A549 treated with Mapracorat at 1 μM for 4 hours (cell line): ENCODE measurements at places on chromosomes 12 and 14. TPM values are rescaled to one million over a fixed set of nuclear protein-coding genes. Genes with fewer than 3 reads are reported as not detected.

The OTX2 gene
- total RNA-seq, result not detected in 5 replicates

The NTS gene
- total RNA-seq, result 56.7 to 95.4 TPM (median 84.3 TPM) in 5 replicates

The GPRC5D gene
- total RNA-seq, result not detected in 5 replicates

The AMDHD1 gene
- 2.1 to 3.0 TPM (median 2.3 TPM) in 5 replicates for total RNA-seq

The PPP1R13B gene
- total RNA-seq, result 4.0 to 5.6 TPM (median 4.6 TPM) in 5 replicates

The AKAP6 gene
- total RNA-seq, result 0.30 to 0.55 TPM (median 0.47 TPM) in 5 replicates

The CSRP2 gene
- total RNA-seq, result 18.7 to 21.7 TPM (median 20.1 TPM) in 5 replicates

The OR6C2 gene
- total RNA-seq, result not detected in 5 replicates

The OTOGL gene
- not detected in 5 replicates for total RNA-seq

The EXOC3L4 gene
- 1.3 to 3.3 TPM (median 1.4 TPM) in 5 replicates for total RNA-seq

The GPR132 gene
- 0.40 to 0.70 TPM (median 0.56 TPM) in 5 replicates for total RNA-seq

The KRT5 gene
- total RNA-seq, result 0.26 to 0.79 TPM (median 0.62 TPM) in 5 replicates

The FBXW8 gene
- total RNA-seq, result 4.3 to 6.3 TPM (median 5.7 TPM) in 5 replicates

The CYP46A1 gene
- 0.05 to 0.25 TPM (median 0.15 TPM) in 4 of 5 replicates, not detected in the other for total RNA-seq

The DTX1 gene
- 0.29 to 0.55 TPM (median 0.42 TPM) in 5 replicates for total RNA-seq

The TMEM229B gene
- 0.08 to 0.39 TPM (median 0.16 TPM) in 5 replicates for total RNA-seq

The KERA gene
- not detected in 5 replicates for total RNA-seq

The BCL2L14 gene
- not detected in 5 replicates for total RNA-seq

The FOXG1 gene
- 0.13 to 0.23 TPM (median 0.15 TPM) in 5 replicates for total RNA-seq

The NXPH4 gene
- total RNA-seq, result 4.1 to 5.6 TPM (median 5.3 TPM) in 5 replicates

The ENDOU gene
- total RNA-seq, result not detected in 5 replicates

The KRT85 gene
- total RNA-seq, result 0.06 to 0.08 TPM (median 0.07 TPM) in 4 of 5 replicates, not detected in the other

The CNTN1 gene
- 35.1 to 66.0 TPM (median 51.4 TPM) in 5 replicates for total RNA-seq

The INSM2 gene
- 0.06 to 0.12 TPM (median 0.08 TPM) in 3 of 5 replicates, not detected in the others for total RNA-seq

The KLRD1 gene
- total RNA-seq, result not detected in 5 replicates

The CCDC184 gene
- 2.6 to 3.8 TPM (median 3.2 TPM) in 5 replicates for total RNA-seq

The SLC38A1 gene
- 63.2 to 87.7 TPM (median 75.7 TPM) in 5 replicates for total RNA-seq

The SLC7A7 gene
- 18.9 to 28.4 TPM (median 21.2 TPM) in 5 replicates for total RNA-seq

The ANGEL1 gene
- total RNA-seq, result 6.3 to 8.1 TPM (median 7.3 TPM) in 5 replicates

The KCNJ8 gene
- 0.14 to 0.57 TPM (median 0.44 TPM) in 5 replicates for total RNA-seq

The ACRBP gene
- 0.08 to 0.40 TPM (median 0.15 TPM) in 3 of 5 replicates, not detected in the others for total RNA-seq

The CLBA1 gene
- total RNA-seq, result 13.9 to 17.3 TPM (median 16.7 TPM) in 5 replicates

The TRPV4 gene
- 0.06 to 0.26 TPM (median 0.14 TPM) in 5 replicates for total RNA-seq

The MYH7 gene
- total RNA-seq, result not detected in 5 replicates

The POLE gene
- 44.7 to 53.5 TPM (median 51.4 TPM) in 5 replicates for total RNA-seq

The CSAD gene
- total RNA-seq, result 4.4 to 9.9 TPM (median 6.6 TPM) in 5 replicates

The HOXC10 gene
- total RNA-seq, result 2.7 to 3.8 TPM (median 2.9 TPM) in 5 replicates

The SYCP3 gene
- not detected in 5 replicates for total RNA-seq

The VCPKMT gene
- total RNA-seq, result 8.4 to 9.6 TPM (median 8.9 TPM) in 5 replicates
